Central memory CD8-positive, alpha-beta T cell (primary cell): ENCODE measurements at places on chromosomes 6 and 20.

- no peak for DNase-seq
These were observed 928.3 kb upstream of the FLRT3 start for GRCh38 chr20:15265581-15266309.

GRCh38 chr20:237929-238328 is 10.9 kb downstream of the DEFB129 start:
- DNase-seq = no peak

DNA sequence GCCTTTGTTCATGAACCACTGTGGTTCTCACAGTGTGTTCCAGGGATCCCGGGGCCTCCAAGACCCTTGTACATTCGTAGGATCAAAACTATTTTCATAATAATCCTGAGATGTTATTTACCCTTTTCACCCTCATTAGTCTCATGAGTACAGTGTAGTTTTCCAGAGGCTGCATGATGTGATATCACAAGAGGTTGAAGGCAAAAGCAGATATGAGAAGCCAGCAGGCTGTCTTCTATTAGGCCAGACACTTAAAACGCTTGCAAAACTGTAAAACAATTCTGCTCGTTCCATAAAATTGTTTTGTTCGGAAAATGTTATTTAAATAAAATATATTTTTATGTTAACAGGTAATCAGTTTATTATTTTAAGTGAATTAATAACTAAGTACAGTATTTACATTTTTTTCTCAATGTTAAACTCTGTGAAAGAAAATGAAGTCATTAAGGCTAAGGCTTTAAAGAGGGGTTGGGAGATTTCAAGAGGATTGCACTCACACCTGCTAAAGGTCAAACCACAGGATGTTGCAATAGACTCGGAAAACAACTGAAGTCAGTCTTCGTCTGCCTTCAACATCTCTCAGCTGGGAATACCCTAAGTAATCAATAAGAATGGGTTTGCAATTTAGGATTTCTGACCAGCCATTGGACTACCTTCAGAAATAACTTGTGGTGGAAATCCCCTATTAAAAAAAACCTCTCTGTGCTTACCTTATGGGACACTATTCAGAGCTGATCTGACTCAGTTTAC is 474.2 kb downstream of the KIF16B start:
- no peak for DNase-seq

- no peak for DNase-seq
These were observed 12.7 kb downstream of the KCNS1 start for GRCh38 chr20:45088247-45088646.

GRCh38 chr6:64217721-64218620 is 582.4 kb downstream of the PHF3 start:
- DNase-seq = no peak

DNA sequence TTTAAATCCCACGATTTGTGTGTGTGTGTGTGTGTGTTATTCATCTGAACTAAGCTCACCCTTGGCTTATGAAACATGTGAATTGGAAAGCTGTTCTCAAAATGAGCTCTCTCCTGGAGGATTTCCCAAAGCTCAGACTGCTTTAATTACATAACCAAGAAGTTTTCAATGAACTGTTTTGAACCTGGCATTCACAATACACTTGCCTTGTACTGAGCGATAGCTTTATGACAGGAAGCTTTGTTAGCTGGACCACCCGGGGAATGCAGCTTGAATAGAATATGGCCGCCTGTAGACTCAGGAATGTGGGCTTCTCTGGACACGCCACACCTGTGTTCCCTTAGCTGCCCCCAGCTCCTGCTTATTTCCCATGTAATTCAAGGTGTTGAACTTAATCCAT is 71.4 kb upstream of the PREP start:
- DNase-seq = no peak

DNA sequence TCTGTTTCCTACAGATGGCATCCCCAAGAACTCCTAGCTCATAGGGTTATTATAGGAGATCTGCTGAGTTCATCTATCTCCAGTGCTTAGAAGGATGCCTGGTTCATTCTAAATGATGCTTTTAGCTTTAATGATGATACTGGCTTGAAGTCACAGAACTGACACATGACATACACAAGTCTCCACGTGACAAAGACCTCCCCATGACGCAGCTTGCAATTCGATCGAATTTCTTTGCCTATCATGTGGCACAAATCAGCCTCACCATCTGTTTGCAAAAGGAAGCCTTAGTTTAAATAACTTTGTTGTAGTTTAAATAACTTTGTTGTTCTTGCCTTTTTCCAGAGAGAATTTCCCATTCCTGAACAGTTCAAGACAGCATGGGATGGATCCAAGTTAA is 44.1 kb upstream of the FAM8A1 start:
- no peak for DNase-seq

- no peak for DNase-seq
These were observed 199.2 kb upstream of the PRDM1 start for GRCh38 chr6:105886814-105887544.

- no peak for DNase-seq
These were observed 29.2 kb upstream of the HTR1B start for GRCh38 chr6:77492530-77492929.

DNA sequence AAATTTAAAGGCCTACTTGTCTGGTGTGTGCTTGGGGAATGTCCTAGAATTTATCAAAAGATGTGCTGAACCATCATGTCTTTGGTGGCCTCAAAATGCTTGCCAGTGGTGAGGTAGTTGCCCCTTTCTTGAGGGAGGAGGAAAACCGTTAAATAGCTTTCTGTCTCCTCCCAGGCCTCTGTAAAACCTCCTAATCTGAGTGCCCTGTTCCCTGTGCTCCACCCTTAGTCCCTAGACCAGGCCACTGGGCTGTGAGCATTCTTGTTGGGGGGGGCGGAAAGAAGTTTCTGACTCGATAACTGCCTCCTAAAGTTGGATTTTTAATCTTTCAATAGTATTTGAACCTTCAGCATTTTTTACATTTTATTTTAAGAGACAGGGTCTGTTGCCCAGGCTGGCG is 23.1 kb downstream of the JARID2 start:
- no peak for DNase-seq

- DNase-seq = no peak
These were observed 93.3 kb upstream of the MARCKS start for GRCh38 chr6:113763876-113764275.

- no peak for DNase-seq
These were observed 125.6 kb upstream of the QKI start for GRCh38 chr6:163288915-163289314.

GRCh38 chr20:35768731-35769664 is 2.8 kb upstream of the PHF20 start:
- no peak for DNase-seq

DNA sequence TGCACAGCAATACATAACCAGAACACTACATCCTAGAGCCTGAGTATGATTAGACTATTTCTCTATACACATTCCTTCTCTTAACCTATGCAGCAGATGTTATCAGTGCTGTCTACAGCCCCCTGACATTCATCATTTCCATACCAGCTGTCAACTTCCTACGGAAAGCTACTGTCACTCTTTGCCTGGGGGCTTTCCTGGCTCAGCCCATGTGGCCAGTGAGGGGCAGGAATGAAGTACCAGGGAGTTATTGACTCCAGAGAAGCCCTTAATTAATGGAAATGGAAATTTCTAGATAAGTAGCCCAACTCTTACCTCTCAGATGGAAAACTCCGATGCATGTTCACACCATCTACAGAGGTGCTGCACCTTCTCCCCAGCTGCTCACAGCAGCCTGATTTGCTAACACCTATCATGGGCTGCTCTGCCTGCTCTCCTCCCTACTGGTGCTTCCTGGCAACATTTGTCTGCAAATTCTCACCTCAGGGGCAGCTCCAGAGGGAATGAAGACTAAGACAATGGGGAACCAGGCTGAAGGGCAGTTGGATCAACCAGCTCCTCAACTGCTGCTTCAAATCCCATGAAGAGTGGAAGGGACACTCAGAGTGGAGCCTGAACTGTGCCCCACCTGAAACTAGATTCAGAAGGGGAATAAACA is 59.6 kb downstream of the LINC00237 start:
- DNase-seq = no peak

GRCh38 chr6:20058912-20059311 is 153.4 kb downstream of the MBOAT1 start:
- DNase-seq = no peak

DNA sequence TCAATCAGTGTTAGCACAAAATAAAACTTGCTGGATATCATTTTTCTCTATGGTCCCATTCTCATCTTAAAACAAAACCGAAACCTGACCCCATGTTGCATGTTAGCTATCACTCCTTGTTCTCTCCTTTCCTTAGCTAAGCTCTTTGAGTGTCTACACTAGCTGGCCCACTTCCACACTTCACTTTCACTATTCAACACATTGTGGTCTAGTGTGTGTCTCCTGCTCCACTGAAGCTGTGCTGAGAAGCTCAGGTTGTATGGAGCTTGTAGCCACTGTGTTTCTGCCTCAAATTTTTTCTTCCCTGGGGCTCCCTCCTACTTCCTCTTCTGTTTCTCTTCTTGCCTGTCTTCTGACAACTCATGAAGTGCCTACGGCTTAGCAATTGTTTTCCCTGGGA is 223.0 kb downstream of the NKAIN2 start:
- no peak for DNase-seq

GRCh38 chr6:138397128-138398122 is 6.6 kb upstream of the HEBP2 start:
- DNase-seq = no peak

DNA sequence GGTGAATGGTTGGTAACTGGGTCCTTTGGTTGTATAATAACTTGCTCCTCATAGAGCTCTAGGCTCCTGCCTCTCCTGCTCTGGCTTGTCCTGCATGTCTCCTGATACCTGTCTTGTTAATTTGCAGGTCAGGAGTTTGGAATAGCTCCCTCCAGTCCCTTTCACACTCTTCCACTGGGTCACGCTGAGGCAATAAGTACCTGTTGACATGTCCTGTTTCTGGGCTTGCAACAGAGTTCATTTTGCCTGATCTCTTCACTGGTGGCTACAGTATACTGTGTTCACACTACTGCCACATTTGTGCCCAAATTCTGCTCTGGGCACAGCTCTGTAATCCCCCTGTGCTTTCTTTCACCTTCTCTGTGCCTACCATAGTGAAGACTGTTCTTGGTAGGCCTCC is 25.4 kb upstream of the C20orf144 start:
- DNase-seq = no peak

DNA sequence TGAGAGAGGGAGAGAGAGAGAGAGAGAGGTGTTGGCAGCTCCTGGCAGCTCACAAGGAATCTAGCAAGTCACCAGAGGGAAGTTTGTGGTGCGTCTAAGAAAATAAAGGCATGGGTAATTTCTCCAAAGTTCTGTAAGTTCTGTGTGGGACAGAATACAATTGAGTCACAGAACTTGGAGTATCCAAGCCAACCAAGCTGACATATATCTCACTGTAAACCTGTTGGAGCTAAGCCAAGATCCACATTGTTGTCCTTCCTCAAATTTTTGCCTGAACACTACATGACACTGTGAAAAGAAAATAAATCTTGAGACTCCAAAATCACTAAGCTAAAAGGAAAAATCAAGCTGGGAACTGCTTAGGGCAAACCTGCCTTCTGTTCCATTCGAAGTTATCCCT is 436.7 kb downstream of the MEI4 start:
- DNase-seq = no peak

- DNase-seq = no peak
These were observed 82.7 kb upstream of the RAB32 start for GRCh38 chr6:146460941-146461340.

DNA sequence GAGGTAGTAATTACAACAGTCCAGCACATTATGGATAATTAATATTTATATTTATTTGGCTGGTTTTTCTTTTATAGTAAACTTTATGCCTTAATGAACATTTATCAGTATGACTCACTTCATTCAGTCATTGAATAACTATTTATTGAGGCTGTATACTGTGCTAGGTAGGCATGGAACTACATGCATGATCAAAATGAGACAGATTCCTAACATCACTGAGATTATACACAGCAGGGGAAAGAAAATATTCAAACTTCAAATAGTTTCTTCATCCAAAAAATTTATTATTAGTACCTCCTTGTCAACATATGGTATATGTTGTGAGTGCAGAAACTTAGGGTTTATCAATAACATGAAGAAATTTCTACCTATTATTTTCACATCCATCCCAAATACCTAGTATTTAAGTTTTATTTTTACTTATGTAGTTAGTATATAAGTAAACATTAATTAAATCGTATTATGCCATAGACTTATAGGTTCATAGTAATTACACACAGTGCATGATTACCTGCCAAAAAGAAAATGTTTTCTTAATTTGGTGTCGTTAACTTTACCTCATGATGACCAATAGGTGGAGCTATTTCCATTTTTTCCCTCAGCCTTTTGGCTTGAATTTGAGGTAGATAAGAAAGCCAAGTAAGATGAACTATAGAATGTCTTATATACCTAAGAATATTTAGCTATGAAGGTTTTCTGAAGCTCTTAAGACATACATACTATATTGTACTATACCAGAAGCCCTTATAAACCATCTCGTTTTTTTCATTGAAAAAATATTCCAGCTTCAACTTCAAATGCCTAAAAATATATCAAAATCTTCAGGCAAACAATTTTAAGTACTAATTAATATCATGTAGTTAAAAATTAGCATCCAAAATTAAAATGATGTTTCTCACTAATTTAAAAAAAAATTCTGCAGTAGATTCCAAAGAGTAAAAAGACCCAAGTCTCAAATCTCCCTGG is 12.5 kb upstream of the TMEM30A start:
- no peak for DNase-seq

DNA sequence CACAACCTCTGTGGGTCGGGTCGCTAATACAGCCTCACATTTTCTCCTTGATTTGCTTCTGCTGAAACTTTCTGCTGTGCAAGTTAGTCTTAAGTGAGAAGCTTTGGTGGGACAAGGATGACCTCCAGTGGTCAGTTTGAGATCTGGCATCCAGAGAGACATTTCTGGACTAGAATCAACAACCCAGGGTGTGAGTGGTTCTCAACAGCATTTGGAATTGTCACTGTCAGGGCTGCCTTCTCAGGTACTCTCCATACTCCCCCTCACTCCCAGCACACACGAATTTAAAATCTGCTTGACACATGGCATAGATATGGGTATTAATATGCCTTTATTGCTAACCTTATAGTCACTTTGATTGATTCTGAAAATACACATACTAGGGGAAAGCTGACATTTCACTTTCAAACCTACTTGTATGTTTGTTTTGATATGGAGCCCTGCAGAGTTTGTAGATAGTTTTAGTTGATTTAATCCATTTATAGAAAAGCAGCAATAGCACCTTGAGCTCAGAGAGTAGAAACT is 13.2 kb downstream of the OTOR start:
- peak; percentile 24 for DNase-seq

GRCh38 chr20:54140927-54141566 is 32.7 kb downstream of the CYP24A1 start:
- no peak for DNase-seq

DNA sequence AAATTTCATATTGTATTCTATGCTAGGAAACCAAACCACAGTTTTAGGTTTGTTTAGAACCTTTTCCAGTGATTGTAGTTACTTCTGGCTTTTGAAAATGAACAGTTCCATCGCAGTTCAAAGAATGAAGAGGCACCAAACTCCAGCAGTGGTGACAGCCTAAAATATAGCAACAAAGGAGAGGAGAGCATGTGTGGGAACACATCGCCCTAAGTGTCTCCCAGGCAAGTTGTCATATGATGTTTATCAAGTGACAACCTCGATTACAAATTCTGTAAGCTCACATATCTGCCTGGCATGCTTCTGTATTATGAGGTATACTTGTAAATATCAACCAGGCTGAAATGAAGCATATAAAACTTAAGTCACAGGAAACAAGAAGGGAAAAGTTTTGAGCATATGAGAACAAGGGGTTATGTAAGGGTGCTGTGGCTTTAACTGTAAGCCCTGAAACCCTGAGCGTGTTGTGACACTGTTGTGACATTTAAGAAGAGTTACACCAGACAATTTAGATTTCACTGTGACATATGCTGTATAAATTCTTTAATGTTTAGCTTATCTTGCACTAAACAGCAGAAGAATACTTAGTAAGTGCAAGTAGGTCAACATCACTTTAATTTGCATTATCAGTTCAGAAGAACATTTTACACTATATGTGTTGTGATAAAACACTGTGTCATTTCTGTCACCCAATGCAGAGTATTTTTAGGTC is 29.1 kb upstream of the FBXL4 start:
- DNase-seq = no peak
